GM12878 (cell line): ENCODE measurements at places on chromosomes 13 and 19. TPM values are rescaled to one million over a fixed set of nuclear protein-coding genes. Genes with fewer than 3 reads are reported as not detected.

Gene ZNF460
- total RNA-seq, result 41.7 and 43.0 TPM in 2 replicates

Gene KRTDAP
- total RNA-seq, result not detected in 2 replicates

Gene ERVV-1
- total RNA-seq, result not detected in 2 replicates

Gene B3GNT3
- 0.08 TPM in 1 of 2 replicates, not detected in the other for total RNA-seq

Gene ENOX1
- 0.11 and 0.13 TPM in 2 replicates for total RNA-seq

Gene ZNF726
- total RNA-seq, result 0.80 and 1.3 TPM in 2 replicates

Gene METTL21C
- not detected in 2 replicates for total RNA-seq

Gene SLC7A10
- total RNA-seq, result not detected in 2 replicates

Gene APOC4
- total RNA-seq, result not detected in 2 replicates

Gene STAP2
- 18.5 and 21.4 TPM in 2 replicates for total RNA-seq

Gene RXFP2
- total RNA-seq, result not detected in 2 replicates

Gene PLVAP
- total RNA-seq, result 0.08 and 0.54 TPM in 2 replicates

Gene ZNF528
- total RNA-seq, result 5.5 and 7.0 TPM in 2 replicates

Gene ZSCAN4
- not detected in 2 replicates for total RNA-seq

DNA sequence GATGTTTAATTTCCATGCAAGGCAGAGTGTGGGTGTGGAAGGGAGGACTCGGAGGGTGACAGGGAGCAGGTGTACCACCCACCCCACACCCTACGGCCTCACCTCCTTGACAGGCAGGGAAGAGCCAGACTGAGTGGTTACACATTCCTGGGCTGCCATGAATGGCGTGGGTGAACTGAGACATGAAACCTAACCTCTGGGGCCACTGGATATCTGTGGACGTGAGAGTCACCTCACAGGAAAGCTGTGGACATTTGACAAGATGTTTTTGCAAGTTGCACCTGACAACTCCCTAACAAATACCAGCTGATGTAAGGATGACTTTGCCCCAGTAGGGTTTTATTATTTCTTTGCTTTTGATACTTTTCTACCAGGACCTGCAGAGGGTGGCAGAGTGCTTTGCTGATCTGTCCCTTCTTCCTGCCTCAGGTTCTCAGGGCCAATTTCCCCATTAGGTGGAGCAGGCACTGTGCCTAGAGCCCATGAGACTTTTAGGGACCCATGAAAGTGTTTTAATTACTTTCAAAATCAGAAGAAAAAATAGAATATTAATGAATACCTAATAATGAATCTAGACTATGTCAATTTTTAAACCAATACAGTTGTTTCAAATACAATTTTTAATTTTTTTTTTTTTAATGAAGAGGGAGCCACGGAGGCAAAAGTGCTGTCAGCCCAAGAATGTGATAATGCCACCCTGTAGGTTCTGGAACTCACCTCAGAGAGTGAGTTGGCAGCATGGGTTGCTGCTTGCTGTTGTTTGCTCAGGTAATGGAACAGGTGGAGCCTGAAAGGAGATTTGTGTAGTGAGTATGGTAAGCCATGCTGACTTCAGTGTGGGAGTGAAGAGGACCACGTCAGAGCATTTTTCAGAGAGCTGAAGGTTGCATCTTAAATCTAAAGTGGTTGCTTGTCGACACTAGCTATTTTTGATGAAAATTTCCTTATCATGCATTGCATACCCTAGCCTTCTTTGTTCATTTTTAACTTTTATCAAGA is 58.0 kb upstream of the CYSLTR2 start:
- no peak for DNase-seq

- no peak for DNase-seq
Measured at GRCh38 chr13:86909318-86909717, 761.9 kb upstream of the SLITRK5 start.

- DNase-seq, result no peak
Measured at GRCh38 chr19:44752123-44752815, 3.8 kb downstream of the BCL3 start.

DNA sequence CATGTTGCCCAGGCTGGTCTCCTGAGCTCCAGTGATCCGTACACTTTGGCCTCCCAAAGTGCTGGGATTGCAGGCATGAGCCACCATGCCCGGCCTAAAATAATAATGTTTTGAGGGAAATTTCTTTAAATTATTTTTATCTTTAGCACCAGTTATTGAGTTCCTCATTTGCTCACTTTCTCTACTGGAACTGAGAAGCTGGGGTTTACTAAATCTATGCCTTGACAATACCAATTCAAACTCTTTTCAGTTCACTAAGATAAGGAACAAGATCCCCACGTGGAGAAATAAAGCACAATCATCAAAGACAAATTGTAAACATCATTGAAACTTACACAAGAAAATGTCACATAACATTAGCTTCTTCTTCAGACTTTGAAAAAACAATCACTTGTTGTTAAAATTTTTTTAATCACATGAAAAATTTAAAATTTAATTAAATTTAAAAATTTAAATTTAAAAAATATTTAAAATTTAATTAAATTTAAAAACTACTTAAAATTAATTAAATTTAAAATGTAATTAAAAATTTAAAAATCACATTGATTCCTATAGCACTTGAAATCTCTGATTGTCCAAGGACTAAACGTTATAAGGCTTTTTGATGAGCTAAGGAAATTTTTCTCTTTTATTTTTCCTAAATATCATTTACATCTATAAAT is 25.2 kb upstream of the XPO4 start:
- DNase-seq, result no peak

DNA sequence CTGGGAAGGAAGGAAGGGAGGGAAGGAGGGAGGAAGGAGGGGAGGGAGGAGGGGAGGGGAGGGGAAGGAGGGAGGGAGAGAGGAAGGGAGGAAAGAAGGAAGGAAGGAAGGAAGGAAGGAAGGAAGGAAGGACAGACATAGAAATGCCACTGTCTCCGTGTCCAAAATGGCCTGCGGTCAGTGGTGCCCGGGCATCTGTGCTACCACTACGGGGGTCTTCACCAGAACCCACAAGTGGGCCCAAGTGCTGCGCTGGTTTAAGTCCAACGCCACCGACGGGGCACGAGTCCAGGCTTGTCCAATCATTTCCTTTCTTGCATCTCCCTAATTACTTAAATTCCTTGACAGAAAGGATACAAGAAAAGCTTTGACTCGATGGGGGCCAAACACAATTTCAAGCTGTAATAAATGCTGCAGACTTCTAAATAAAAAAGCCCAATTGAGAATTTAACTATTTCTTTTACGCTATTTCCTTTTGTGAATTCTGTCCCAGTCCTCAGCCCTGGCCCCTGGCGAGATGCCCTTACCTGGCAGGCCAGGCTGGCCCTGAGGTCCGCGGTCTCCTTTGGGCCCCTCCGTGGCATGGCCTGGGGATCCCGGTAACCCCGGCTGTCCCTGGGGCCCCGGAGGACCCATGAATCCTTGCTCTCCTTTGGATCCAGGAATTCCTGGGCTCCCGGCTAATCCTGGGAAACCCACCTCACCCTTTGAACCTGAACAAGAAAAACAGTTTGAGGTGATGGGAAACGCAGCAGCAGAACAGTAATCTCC is 136.8 kb downstream of the COL4A1 start:
- DNase-seq, result no peak

DNA sequence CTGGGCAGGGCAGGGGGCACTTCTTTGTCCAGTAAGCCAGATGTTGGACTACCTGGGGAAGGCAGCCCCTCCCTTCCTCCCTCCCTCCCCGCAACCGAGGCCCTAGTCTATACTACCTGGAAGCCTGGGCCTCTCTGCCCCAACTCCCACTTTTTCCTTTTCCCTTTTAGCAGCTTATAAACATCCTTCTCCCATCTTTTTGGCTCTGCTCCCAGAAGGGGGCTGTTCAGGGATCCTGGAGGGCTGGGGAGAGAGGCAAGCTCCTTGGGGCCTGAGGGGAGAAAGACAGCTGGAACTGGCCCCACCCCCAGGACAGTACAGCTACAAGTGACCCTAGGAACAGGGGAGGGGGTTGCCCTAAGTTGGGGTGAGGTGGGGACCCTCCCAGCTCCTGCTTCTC is 44.9 kb downstream of the LYL1 start:
- no peak for DNase-seq

- DNase-seq, result no peak
Measured at GRCh38 chr13:65472336-65472735, 1757.8 kb downstream of the PCDH9 start.

- DNase-seq, result no peak
Measured at GRCh38 chr19:4258181-4258580, 11.3 kb downstream of the YJU2 start.

GRCh38 chr13:23794267-23795161 is 94.7 kb downstream of the MIPEP start:
- DNase-seq, result peak; percentile 72

DNA sequence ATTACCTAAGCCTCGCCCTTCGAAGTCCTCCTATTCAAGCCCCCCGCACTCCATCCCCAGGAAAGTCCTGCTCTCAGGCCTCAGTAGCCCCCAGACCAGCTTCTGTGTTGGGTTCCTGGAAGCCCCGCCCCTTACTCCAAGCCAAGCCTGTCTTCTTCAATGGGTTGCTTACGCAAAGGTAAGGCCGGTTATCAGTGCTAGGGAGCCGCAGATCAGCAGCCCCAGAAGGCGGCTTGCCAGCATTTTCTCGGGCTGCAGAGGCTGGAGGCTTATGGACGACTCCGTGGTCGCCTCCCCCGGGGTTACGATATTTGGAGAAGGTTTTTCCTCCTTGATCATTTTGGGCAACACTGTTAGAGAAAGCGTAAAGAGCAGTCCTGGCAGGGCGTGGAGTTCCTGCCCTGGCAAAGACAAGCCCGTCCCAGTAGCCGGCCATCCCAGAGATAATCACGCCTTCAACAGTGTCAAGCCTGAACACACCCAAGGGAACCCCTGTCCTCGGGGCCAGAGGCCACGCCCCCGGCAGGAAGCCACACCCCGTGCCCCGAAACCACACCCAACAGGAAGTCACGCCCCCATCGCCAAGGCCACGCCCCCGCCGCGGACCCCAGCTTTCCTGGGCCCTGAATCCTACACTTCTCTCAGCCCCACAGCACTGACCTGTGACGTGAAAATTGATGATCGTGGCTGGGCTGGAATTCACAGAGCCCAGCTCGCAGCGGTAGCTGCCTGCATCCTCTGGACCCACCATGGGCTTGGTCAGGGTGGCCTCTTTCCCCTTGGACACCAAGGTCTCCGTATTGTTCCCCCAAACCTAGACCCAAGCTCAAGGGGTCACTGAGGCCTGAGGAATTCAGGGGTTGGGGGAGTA is 954 bp upstream of the RASIP1 start:
- DNase-seq, result no peak

DNA sequence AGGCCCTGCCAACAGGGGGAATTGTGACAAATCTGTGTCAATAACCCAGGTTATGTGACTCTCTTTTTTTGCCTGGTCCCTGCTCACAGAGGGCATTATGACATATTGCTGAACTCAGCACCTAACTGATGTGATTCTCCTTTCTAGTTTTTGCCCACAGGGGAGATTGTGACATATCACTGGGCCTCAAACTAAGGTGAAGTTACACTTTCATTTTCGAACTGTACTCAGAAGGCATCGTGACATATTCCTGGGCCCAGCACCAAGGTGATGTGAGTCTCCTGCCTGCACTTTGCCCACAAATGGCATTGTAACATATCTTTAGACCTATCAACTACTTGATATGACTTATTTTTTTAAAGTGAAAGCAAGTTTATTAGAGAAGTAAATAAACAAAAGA is 83.0 kb downstream of the ZNF728 start:
- no peak for DNase-seq

- no peak for DNase-seq
Measured at GRCh38 chr13:112773601-112774447, 84.0 kb downstream of the ATP11A start.

- DNase-seq, result no peak
Measured at GRCh38 chr19:43681821-43682220, 11.9 kb upstream of the PLAUR start.

GRCh38 chr19:37007587-37008220 is 70.5 kb upstream of the ZNF420 start:
- DNase-seq, result no peak

GRCh38 chr13:41710771-41711170 is 250.1 kb downstream of the VWA8 start:
- DNase-seq, result no peak

- no peak for DNase-seq
Measured at GRCh38 chr13:96999091-96999490, 4.8 kb upstream of the OXGR1 start.

GRCh38 chr13:30442926-30443325 is 20.6 kb downstream of the UBE2L5 start:
- DNase-seq, result peak; percentile 78

- no peak for DNase-seq
Measured at GRCh38 chr19:14474827-14475226, 327 bp downstream of the PTGER1 start.

- DNase-seq, result no peak
Measured at GRCh38 chr19:39132344-39132969, 6.9 kb downstream of the PAK4 start.

DNA sequence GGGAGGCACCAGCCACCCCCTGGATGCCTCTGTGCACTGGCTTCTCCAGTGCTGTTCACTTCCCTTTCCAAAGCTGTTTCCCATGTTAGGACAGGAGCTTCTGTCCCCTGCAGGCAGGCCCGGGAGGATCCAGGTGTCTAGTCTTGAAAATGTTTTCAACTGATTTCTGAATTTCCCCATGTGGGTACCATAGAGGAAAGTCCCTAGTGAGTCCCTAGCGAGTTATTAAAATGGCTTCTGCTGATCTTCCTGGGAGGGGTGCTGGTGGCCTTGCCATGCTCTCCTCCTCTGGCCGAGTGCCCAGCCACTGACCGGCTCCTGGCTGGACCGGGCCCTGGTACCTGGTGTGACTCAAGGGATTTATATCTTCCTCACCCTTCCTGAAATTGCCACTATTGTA is 5.2 kb upstream of the ANKRD10 start:
- no peak for DNase-seq

GRCh38 chr19:18440415-18440877 is 2.5 kb upstream of the ISYNA1 start:
- no peak for DNase-seq

- DNase-seq, result no peak
Measured at GRCh38 chr19:8004723-8005513, 523 bp downstream of the ELAVL1 start.

DNA sequence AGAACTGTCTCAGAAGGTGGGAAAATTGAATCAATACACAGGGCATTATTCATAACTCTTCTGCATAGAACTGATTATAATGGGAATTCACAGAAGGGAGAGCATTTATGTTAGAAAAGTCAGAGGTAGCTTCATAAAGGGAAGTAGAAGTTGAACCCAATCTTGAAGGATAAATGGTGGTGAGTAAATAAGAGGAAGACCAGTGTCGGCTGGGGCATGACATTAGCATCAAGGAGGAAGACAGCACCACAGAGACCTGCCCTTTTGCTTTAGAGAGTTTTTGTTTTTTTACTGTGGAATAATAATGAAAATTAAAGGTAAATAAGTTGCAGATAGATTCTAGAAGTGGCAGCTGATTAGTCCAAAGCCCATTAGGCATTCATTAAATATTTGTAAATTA is 21.9 kb downstream of the CDC16 start:
- DNase-seq, result no peak

DNA sequence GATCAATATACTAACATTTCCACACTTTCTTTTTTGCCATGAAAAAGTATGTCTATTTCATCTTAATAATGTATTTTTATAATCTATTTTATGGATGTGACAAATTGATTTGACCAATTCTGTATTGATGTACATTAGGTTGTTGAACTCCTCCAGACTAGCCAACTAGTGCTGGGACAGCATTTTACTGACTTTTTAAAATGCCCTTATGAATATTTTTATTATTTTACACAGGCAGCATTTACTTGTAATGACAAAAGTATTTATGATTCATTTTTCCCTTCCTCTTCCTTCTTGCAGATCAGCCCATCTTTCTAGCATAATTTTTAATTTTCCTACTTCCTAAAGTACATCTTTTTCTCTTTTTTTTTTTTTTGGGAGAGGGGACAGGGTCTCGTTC is 918 bp upstream of the FUZ start:
- DNase-seq, result no peak

- no peak for DNase-seq
Measured at GRCh38 chr19:41666075-41666474, 22.0 kb downstream of the CEACAM7 start.

- DNase-seq, result no peak
Measured at GRCh38 chr19:31448221-31448657, 99.0 kb upstream of the TSHZ3 start.
